ENCODE measurements at places on chromosomes 2 and 18. TPM values are rescaled to one million over a fixed set of nuclear protein-coding genes. Genes with fewer than 3 reads are reported as not detected.

Gene NT5C1B
- total RNA-seq = not detected

Gene NPAS2
- total RNA-seq = 3.6 TPM

Gene LIMS4
- 0.94 TPM for total RNA-seq

Gene HYCC2
- total RNA-seq = 6.7 TPM

Gene CAVIN2
- total RNA-seq = 0.64 TPM

- no peak for DNase-seq
These were observed 83.8 kb downstream of the EPHA4 start for GRCh38 chr2:221488136-221488807.

- DNase-seq = peak; percentile 54
These were observed 53.6 kb upstream of the RNF152 start for GRCh38 chr18:61946449-61946848.

- no peak for DNase-seq
These were observed 12.3 kb downstream of the ARID5A start for GRCh38 chr2:96548558-96549465.

- no peak for DNase-seq
These were observed 32.3 kb downstream of the ADI1 start for GRCh38 chr2:3487028-3487425.

Measured in M059J (cell line).